ENCODE measurements at places on chromosomes 4 and X.

DNA sequence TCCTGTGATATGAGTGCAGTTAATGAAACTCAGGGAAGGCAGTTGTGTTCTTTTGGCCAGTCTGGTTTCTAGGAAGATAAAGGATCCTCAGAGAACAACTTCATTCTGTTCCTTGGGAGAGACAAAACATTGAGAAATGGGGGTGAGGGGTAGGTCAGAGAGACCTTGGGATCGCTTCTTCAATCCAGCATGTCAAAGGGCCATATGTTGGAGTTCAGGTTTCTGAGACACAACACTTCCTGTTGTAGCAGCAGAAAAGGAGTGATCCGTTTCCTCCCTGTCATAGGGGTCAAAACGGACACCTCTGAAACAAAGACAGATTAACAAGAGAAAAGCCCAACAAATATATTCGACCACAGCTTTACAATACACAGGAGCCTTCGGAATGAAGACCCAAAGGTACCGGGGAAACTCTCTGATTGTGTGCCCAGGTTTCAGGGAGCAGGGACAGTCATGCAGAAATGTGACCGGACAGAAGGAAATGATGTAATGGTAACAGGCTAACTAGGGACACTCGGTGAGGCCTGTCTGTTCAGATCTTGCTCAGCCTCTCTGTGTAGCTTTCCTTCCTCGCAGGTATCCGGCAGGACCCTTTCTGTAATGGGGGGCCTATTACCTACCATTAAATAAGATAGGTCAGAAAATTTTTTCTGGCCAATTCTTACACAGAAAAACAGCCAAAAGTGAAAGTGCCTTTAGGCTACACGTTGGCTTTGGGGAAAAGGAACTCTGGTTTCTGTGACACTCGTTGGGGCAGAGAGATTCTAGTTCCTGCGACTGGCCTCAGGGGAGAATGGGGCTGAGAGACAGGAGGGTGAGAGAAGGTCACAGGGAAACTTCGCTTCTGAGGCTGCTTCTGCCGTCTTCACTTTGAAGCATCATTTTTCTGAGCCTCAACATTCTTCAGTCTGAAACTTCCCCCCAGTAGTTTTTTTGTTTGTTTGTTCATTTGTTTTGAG is 103.3 kb upstream of the TLR3 start:
- no peak for DNase-seq

DNA sequence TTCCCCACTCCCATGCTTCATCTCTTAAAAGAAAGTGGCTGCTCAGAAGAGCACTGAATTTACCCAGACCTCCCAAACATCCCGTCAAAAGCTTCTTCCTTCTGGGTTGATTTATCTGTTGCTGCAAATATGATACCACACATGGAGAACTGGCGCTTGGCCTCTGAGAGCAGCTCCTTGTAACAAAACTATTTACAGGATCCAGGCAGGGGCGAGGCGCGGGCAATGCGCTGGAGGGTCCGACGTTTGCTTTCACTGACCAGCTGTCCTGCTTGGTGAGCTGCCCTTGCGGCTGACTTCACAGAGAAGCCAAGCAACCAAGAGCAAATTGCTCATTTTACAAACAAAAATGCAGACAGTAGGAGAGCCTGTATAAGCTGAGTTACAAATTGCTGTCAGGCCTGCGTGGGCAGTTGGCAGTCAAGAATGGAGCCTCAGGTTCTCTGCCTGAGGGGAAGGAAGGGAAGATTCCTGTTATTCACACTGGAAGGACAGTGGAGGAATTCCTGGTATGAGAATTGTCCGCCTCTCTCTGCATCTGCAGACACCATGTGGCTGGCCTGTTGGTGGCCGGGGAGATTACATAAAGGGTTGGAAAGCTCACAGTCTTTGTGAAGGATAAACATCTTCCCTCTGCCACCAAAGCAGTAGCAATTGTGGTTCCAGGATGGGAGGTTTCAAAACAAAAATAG is 192.2 kb upstream of the LEF1 start:
- DNase-seq = no peak

DNA sequence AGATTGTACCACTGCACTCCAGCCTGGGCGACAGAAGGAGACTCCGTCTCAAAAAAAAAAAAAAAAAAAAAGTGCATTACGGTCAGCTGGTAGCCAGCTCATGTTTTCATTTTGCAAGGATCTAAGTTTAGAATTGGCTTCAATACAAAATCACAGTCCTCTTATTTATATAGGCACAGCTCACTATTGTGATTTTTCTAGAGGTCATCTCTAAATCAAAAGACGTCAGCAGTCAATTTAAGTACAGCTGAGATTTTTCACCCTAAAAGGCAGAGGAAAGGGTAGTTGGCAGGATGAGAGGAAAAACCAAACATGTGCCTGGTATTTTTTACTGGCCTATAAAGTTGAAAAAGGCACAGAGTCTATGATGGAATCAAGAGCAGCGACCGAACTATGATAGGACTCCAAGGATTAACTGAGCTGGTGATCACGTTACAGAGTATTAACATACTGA is 30.8 kb downstream of the ASB5 start:
- no peak for DNase-seq

DNA sequence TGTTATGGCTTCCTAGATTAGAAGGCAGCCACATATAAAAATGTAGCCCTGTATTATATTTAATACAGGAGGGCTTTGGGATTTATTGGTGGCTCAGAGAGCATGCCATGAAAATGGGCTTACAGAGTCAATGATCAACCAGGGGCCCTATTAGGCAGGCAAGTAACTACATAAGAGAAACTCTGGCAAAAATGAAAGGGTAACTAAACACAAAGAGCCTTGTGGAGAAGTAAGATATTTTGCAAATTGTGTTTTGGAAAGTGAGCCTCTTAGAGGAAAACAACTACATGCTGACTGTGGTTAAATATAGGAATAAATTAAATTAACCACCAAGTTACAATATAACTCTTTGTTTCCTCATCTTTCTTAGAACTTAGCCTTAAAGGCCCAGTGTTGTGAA is 5.5 kb downstream of the SAT1 start:
- DNase-seq = no peak

DNA sequence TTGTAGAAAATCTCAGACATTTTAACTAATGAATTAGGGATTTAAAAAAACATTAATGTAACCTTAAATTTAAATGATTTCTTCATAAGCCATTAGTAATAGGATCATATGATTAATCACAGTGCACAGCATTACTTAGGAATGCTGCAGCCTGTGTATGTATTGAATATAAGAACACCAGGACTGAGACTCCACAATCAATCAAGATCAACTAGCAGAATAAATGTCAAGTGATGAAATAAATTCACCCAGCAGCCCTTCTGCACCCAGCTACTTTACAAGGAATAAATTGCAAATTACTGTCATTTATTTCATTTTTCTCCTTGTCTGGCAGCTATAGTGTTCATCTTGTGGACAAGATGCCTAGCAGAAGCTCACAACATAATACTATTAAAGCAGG is 46.5 kb downstream of the NEIL3 start:
- DNase-seq = no peak

DNA sequence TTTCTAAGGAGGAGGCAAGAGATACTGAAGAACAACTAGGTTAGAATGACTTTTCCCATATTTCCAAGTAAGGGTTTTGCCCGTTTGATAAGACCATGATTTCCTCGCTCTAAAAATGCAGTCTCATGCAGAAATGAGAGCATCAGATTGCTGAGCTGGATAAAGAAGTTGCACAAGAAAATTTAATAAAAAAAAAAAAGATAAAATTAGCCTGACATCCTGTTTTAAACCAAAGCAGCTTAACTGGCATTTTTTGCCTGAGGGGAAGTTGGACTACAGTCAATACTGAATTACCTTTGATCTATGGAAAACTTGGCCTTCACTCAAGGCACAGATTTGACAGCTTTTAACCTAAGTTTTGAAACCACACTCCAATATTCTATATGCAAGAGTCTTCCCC is 208.4 kb downstream of the GASK1B start:
- DNase-seq = no peak

GRCh38 chr4:85829276-85830051 is 354.5 kb downstream of the ARHGAP24 start:
- no peak for DNase-seq

GRCh38 chrX:54182864-54183613 is at the start of gene FAM120C:
TSS of gene FAM120C (minus strand) at chrX:54183254. CDS start at chrX:54183198, 56 bp downstream.
- peak; percentile 48 for DNase-seq

DNA sequence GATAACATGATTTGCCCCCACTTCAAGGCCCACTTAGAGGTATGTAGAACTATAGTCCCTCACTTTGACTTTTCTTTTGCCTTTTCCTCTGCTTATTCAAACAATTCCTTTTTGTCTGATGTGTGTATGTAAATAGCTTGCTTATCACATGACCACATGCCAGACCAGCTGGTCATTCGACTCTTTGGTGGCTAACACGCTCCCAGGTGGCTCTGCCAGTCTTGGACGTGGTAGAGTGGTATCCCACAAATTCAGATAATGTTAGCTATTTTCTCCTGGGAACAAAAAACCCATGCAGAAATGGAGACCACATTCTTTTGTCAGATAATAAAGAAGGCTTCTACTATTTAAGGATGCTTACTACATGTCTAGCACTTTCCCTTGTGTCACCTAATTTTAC is 47.9 kb downstream of the ARHGAP24 start:
- no peak for DNase-seq

DNA sequence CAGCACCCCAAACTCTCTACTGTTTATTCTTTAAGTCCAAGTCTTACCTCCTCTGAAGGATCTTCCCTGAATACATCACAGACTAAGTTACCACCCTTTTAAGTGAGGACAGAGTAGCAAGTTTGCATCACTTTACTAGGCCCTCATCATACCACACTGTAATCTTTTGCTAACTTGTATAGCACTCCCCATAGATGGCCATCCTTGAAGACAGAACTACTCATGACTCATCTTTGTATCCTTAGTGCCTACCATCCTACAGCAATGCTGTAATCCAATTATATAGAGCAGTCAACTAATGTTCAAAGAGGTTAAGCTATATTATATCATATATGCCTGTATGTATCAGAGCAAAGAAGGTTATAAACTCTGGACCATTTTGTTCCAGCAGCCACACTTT is 101.4 kb downstream of the ADAMTS3 start:
- no peak for DNase-seq

- no peak for DNase-seq
Observed at GRCh38 chr4:124854968-124855367, 142.4 kb upstream of the ANKRD50 start.

GRCh38 chrX:139898334-139898733 is 34.5 kb downstream of the ATP11C start:
- no peak for DNase-seq

DNA sequence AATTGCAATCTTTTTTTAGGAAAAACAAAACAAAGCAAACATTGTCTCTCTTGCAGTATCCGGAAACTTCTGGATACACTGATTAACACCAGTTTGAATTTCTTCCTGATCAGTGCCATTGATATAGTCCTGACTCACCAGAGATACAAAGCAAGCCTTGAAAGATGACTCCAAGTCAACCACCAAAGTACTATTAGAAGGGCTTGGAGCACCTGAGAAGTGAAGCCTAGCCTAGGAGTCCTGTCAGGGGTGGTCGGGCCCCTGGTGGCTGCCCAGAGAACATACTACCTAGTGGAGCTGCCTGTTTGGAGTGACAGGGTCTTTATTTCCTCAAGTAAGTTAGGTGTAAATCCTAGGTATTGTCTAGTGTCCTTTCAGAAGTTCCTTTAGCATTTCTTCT is 593.2 kb downstream of the ZNF674 start:
- no peak for DNase-seq

DNA sequence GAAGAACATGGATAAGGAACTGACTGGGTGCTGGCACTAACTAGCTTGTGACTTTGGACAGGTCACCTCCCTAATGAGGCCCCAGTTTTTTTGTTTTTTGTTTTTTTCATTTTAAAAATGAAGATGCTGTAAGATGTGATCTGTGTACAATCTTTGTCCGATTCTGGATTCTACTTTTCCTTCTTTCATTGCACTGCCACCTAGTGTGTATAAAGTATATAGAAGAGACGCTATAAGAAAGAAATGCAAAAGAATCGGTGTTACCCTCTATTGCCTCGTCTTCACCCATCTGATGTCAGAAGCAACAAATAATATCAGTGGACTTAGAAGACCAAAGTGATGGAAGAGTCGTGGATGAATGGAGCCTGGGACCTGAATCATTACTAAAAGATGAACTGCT is 58.6 kb upstream of the P2RY10 start:
- DNase-seq = no peak

DNA sequence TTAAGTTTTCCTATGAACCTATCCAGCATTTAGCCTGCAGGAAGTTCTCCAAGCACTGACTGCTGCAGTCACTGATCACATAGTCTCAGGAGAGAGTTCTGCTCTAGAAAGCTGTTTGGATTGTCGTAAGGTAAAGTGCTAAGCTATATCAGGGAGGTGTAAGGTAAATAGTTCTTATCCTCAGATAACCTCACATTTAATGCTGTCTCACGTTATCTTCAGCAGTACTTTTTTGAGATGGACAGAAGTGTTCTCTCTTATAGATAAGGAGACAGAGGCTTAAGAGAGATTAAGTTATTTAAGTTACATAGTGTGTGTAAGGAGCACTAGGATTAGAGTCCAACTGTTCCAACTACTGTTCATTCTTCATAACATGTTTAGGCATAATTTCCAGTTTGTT is 77.9 kb downstream of the STIM2 start:
- no peak for DNase-seq

GRCh38 chr4:53508446-53508845 is 82.8 kb downstream of the LNX1 start:
- DNase-seq = no peak

- no peak for DNase-seq
Observed at GRCh38 chr4:92307866-92308265, 4.1 kb downstream of the GRID2 start.

DNA sequence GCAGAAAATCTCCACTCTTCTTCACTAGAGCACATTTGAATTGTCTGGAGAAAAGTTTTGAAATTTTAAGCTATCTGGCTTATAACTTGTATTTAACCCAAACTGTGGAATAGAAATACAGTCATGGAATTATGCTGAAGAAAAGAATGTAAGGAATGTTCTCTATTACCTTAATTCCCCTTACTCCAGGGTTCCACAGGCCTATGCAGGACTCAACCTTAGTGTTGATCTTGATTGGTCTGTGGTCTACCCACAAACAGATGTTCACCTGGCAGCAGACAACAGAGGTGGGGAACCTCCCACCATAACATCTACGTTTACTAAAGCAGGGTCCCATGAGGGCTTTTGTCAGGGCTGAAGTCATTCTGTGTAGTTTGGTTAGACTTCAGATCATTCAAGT is 189.3 kb upstream of the GPRIN3 start:
- no peak for DNase-seq

GRCh38 chr4:102168580-102168979 is 176.7 kb downstream of the SLC39A8 start:
- no peak for DNase-seq

DNA sequence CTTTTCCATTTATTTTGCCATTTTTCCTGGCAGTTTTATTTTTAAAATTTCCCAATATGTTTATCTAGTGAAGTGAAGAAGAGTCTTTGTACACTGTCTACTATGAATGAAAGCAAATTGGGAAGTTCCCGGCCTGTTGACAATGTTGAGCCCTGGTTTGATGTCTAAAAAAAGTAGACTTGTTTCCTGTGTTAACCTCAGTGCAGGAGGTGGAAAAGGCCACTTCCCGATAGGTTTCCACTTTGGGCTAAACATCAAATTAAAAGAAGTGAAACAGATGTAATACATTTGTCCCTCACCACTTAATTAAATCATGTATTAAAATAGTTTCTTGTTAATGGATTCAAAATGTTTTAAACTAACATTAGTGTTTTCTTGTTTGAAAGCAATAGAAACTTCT is 30.0 kb downstream of the BBS12 start:
- DNase-seq = peak; percentile 29

- no peak for DNase-seq
Observed at GRCh38 chr4:173246719-173247118, 78.1 kb downstream of the GALNT7 start.

Data from GF-D8 (cell line).